ENCODE measurements at places on chromosomes 5 and 9.

- DNase-seq, result no peak
Measured at GRCh38 chr5:79585116-79585515, 27.1 kb upstream of the TENT2 start.

DNA sequence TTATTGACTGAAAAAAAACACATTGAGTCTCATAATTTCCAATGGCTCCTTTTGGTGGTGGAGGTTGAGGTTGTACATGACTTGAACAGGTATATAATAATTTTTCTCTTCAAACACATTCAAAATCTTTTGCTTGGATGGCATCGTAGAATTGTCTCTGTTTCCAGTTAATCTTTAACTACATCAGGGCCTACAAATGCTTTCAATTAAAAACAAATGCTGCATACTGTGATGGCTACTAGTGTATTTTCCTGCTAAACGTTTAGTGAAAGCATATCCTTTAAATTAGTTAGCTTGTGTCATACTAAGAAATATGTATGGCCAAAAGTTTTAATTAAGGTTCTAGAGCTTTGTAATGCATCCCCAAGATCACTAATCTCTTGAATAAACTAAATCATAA is 313.8 kb downstream of the SLF1 start:
- no peak for DNase-seq

GRCh38 chr5:133897431-133897830 is 71.0 kb downstream of the C5orf15 start:
- DNase-seq, result no peak

DNA sequence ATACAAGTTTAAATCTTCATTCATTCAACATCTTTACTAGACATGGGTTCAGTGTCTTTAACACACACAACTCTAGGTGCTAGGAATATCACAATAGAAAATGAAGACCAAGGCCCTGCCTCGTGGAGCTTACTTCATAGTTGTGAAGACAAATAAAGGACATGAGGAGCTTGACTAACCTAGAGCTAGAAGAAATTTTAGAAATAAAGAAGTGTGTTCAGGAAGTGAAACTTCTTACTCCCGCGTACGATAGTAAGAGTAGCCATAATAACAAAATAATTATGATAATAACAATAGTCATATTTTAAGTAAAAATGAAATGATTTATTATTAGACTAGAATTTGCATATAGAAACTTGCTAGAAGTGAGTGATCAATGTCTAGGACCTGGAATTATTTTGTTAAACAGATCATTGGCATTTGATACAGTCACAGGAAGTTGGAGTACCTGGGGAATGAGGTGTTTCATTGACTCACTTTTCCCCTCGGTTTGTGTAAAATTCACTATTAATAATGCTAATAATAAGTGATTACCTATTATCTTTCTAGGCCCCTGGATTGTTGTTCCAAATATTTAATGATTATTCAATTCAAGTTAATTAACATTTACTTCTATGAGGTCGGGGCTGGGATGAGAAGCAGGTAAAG is 331.3 kb downstream of the NSG2 start:
- no peak for DNase-seq

GRCh38 chr9:20903212-20903611 is 128.2 kb downstream of the HACD4 start:
- DNase-seq, result no peak

- no peak for DNase-seq
Measured at GRCh38 chr5:39497322-39497721, 72.5 kb upstream of the DAB2 start.

DNA sequence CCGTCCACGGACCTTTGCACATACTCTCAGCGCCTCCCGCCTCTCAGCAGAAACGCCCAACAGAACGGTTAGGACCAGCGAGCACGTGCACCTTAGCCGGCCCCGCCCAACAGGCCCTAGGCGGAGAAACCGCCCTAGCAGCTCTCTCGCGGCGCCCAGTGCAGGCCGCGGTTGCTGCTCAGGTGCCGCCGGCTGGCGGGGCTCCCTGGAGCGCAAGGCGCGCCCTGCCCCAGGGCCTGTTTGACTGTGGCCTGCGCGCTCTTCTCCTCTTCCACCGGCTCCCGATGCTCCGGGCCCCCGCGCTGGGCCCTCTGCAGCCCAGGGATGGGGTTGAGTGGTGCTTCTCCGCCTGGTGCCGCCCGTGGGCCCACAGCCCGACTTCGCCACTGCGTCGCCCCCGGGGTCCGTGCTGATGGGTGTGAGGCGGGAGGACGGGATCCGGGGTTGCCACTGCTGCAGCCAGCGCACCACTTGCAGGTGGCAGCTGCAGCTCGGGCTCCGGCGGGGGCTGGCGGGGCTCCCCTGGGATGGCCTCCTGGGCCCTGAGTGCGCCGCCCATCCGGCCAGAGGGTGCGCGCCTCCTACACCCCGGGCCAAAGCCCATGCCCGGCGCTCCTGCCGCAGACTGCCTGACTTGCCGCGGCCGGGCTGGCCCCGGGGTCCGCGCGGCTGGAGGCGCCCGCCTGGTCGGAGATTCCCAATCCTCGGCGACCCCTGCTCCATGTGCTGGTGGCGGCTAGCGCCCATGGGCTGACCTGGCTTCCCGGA is 1889.4 kb upstream of the CDH9 start:
- DNase-seq, result no peak

DNA sequence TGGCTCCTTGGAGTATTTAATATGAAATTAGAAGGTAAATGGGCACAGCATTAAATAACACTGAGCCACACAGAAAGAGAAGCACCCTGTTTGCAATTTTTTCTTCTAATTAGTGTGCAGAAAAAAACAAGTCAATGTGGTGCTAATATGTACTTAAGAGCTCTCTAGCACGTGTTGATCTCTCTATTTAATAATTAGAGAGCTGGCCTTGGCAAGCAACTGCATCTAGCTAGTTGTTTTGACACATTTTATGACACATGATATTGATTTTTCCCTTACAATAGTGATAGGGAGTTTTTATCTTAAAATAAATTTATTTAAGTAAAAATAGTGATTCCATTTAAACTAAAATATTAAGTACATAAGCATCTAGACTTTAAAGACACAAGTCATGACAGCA is 54.5 kb upstream of the NUDT12 start:
- no peak for DNase-seq

DNA sequence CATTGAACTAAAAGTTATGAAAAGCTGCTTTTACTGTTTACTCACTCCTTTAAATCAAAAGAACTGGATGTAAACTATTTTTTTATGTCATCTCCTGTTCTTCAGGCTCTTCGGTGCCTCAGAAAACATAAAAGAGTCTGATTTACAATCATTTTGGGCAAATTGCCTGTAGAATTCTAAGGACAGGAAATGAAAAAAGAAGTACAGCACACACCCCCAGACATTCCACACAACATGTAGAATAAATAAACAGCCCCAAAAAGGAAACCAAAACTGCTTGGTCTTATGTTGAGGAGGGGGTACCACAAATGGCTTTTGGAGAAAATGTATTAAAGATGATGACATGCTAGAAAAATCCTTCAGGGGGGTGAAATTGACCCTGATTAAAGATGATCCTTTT is 57.2 kb downstream of the ITGA1 start:
- no peak for DNase-seq

GRCh38 chr5:112228667-112229066 is 190.4 kb downstream of the EPB41L4A start:
- DNase-seq, result no peak

- no peak for DNase-seq
Measured at GRCh38 chr9:100099722-100100042, 639 bp downstream of the INVS start.

- no peak for DNase-seq
Measured at GRCh38 chr5:64165500-64166200, at the start of gene RNF180. Gene RNF180 (plus strand): TSS chr5:64165843. CDS start chr5:64200808, 34,965 bp downstream.

GRCh38 chr5:137345396-137345795 is 153.7 kb downstream of the SPOCK1 start:
- no peak for DNase-seq

GRCh38 chr5:152551061-152551460 is 146.0 kb upstream of the NMUR2 start:
- no peak for DNase-seq

GRCh38 chr5:55538661-55539060 is 3.9 kb upstream of the PLPP1 start:
- no peak for DNase-seq

GRCh38 chr5:133421394-133421793 is 190.9 kb downstream of the FSTL4 start:
- no peak for DNase-seq

GRCh38 chr9:134738869-134739659 is 97.5 kb downstream of the COL5A1 start:
- DNase-seq, result no peak

- DNase-seq, result no peak
Measured at GRCh38 chr5:172664681-172665541, 23.8 kb downstream of the NEURL1B start.

GRCh38 chr9:14440062-14440461 is 126.1 kb upstream of the NFIB start:
- no peak for DNase-seq

- no peak for DNase-seq
Measured at GRCh38 chr5:171661143-171661542, 124.5 kb upstream of the SMIM23 start.

GRCh38 chr5:56071470-56071869 is 76.7 kb upstream of the IL6ST start:
- no peak for DNase-seq

DNA sequence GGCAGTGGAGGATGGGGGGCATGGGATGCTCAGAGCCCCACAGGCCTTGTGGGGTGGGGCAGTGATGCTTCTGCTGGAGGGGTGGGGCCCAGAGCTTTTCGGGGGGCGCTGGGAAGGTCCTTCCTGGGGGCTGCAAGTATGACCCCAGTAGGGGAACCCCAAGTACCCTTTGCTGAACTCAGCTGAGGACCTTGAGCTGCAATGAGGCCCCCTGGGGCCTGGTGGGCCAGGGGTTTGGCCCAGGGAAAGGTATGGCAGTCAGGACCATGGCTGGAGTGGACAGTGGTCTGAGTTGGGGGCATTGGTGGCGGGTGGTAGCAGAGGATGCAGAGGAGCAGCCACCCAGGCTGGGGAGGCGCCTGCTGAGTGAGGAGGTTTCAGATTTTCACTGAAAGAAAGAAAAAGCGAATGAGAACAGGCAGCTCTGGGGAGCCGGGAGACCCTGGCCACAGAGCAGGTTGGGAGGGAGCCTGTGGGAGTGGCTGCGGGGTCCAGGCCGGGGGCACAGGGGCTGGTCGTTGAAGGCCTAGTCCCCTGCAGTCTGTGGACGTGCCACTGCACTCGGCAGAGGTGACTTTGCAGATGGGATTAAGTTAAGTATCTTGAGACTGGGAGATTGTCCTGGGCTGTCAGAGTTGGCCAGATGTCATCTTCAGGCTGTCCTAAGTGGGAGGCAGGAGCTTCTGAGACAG is 19.2 kb downstream of the WNK2 start:
- DNase-seq, result no peak

DNA sequence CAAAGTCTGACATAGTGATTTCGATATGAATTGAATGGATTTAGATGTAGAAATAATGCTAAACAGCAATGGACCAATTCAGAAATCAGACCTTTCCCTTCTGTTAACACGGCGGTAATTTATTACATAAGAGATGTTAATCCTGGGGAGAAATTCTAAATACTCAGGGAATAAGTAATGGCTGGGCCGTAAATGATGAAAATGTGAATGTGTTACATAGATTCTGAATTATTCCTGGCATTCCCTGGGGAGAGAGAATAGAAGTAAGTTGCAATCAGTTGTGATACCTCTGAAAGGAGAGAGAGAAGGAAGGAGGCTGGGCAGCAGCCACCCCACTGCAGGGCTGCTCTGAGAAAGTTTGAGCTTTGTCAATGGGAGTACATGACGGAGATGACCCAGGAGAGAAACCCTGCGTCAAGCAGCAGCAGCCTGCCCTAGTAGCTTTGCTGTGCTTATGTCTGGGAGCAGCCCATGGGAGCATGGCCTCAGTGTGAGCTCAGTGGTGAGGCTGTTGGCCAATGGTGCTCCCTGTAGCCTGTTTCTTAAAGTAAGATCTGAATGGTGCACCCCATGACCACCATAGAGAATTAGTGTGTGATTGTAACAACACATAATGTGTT is 420.1 kb downstream of the MTRR start:
- DNase-seq, result no peak

DNA sequence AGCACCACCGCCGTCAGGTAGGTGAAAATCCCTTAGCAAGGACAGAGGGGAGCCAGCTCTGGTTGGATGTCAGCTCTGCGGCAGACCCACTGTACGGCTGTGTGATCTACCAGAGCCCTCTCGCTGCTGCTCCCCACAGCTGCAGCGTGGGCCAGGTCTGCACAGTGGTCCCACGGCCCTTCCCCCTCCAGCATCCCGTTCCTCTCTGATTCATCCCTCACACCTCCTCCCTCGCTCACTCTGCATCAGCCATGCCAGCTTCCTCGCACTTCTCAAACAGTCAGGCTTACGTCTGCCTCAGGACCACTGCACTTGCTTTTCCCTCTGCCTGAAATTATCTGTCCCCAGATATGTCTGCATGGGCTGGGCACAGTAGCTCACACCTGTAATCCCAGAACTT is 26.6 kb upstream of the CFAP157 start:
- DNase-seq, result no peak

DNA sequence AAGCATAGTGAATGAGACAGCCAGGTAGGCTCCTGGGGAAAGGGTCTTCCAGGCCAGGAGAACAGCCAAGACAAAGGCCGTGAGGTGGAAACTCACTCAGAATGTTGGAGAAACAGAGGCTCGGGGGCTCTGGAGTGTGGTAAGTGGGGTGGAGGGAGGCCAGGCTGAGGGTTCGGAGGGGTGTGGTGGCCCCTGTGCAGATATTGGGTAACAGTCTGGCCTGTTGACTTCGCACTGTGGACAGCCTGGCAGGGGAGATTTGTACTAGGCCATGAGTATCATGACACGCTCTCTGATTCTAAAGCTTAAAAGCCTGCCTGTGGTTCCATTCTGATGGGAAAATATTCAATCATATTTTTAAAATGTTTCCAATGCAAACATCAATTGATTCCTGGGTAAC is 239.3 kb downstream of the GADD45G start:
- DNase-seq, result no peak

GRCh38 chr9:9924376-9924775 is 688.4 kb downstream of the PTPRD start:
- DNase-seq, result no peak

DNA sequence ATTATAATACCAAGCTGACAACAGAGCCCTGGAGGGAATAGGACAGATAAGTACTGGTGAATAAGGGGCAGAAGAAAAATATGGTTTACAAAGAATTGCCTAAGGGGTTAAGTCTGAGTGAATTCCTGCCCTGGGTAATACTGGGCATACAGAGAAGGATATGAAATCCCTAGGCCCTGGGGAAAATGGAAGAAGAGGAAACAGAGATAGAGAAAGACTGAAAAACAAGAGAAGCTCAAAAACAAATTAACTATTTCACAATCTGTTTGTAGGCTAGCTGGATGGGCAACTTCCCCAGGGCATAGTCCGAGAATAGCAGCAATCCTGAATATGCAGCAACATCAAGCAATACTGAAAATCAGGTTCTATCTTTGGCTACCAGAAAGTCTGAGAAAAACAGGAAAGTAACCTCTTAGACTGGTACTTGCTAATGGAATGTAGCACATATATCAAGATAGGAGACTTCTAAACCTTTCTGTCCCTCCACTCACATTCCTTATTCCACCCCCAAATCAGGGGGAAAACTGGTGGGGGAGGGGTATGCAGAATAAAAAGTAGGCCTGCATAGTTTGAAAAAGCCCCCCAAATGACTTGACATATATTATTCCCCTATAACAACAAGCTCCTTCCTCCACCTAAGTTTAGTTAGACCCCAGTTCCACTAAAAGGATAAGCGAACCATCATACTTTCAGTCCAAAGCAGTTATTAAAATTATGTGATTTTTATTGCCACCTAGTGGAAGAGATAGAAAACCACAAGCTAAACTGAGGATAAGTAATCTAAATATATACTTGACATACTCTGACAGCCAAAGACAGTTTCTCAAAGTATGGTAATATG is 20.6 kb downstream of the SLC38A9 start:
- no peak for DNase-seq
